ENCODE measurements at places on chromosomes 2 and 18.

- no peak for DNase-seq
These were observed 107.2 kb downstream of the COL6A3 start for GRCh38 chr2:237306787-237307170.

GRCh38 chr2:65021709-65022108 is 32.5 kb downstream of the SLC1A4 start:
- DNase-seq: no peak

GRCh38 chr18:34803877-34804400 is 93.8 kb downstream of the DTNA start:
- DNase-seq: no peak

- DNase-seq: no peak
These were observed 17.7 kb downstream of the IWS1 start for GRCh38 chr2:127508631-127509034.

- DNase-seq: no peak
These were observed 229.5 kb upstream of the EPAS1 start for GRCh38 chr2:46067501-46068305.

DNA sequence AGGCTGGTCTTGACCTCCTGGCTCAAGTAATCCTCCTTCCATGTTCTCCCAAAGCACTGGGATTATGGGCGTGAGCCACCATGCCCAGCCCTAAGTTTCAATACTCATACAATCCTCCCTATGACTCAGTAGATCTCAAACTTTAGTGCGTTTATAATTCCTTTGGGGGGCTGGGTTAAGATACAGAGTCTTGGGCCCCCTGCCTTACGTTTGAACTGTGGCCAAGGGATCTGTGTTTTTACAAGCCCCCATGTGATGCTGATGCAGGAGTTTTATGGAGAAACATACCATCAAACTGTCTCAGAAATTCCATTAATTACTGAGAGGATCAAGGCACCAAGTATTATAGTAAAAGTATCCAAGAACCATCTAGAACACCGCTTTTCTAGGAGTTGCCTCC is 38.2 kb upstream of the FAM136A start:
- DNase-seq: no peak

GRCh38 chr2:205969584-205969983 is 116.4 kb downstream of the INO80D start:
- DNase-seq: no peak

- DNase-seq: no peak
These were observed 650 bp upstream of the AFG3L2 start for GRCh38 chr18:12377556-12378197.

DNA sequence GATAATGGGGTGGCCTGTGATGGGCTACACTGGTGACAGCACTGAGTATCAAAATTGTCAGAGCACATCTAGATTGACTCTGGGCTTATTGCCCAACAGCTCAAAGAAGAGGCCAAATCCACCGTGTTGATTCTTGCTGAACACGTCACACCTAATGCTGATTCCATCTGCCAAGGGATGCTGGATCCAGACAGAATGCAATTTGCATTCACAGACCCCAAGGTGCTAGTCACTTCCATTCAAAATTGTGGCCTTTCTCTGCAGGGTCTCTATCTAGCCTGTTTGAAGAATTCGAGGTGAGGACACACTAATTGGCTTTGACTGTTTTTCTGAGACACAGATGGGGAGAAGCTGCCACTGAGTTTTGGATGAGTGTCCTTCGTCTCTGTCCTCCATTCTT is 13.5 kb upstream of the GPR39 start:
- DNase-seq: no peak

GRCh38 chr2:240431661-240432424 is 3.6 kb upstream of the GPC1 start:
- DNase-seq: no peak

DNA sequence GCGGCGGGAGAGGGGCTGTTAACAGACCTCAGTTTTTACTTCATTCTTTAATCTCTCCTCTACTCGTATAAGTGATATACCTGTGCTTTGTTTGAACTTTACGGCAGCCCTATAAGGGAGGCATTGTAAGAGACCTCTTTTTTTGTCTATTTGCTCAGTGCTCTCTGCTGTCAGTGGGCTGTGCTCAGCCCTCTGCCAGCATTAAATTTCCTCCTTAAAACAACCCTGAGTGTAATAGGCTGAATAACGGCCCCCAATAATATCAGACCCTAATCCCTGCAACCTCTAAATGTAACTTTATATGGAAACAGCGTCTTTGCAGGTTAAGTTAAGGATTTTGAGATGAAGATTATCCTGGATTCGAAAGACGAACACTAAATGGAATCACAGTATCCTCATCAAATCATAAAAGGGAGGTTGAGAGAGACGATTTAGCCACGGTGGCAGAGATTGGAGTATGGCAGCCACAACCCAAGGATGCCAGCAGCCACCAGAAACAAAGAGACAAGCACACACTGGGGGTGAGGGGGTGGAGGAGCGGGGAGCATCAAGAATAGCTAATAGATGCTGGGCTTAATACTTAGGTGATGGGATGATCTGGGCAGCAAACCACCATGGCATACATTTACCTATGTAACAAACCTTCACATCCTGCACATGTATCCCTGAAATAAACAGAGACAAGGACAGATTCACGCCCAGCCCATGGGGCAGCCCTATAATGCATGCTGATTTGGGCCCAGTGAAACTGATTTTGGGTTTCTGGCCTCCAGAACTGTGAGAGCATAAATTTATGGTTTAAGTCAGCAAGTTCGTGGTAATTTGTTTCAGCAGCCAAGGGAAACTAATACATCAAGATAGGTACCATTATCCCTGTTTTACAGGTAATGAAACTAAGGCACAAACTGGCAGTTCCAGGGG is 894 bp upstream of the FARSB start:
- DNase-seq: no peak

GRCh38 chr18:57922885-57923284 is 119.8 kb upstream of the ATP8B1 start:
- no peak for DNase-seq

DNA sequence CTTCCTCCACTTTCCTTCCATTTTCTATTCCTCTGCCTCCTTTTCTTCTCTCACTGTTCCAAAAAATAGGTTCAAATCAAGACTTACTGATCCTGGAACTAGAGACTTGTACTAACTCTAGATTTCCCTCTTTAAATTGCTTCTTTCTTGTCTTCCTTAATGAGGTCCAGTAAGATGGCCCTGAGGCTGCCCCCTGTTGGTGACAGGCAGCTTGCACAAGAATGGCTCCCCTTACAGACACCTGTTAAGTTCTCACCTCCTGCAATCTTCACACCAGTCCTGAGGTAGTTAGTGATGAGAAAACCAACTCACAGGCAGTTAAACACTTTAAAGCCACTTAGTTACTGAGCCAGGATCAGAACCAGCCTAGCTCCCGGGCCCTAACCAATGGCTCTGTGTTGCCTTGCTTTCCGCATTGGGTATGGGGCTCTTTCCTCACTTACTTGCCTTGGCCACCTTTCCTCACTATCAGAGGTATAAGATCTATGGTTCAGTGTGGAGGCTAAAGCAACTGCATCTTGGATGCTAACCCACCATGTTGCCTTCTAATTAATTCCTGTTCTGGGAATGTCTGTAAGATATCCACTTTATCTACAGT is 130.6 kb downstream of the AKAIN1 start:
- DNase-seq: no peak

DNA sequence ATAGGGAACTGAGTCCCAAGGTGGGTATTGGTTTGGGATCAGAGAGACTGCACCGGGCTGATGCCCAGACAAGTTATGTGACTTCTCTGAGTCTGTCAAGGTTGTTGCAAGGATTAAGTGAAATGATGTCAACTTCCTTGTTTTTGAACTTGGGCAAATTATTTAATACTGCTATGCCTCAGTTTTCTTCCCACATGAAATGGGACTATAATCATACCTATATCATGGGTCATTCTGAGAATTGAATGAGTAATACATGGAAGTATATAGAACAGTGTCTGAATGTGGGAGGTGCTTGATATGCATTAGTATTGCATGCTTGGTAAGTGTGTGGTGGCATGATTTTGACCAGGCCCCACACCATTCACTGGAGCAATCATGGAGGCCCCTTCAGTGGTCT is 99.0 kb downstream of the PRKCE start:
- DNase-seq: no peak

DNA sequence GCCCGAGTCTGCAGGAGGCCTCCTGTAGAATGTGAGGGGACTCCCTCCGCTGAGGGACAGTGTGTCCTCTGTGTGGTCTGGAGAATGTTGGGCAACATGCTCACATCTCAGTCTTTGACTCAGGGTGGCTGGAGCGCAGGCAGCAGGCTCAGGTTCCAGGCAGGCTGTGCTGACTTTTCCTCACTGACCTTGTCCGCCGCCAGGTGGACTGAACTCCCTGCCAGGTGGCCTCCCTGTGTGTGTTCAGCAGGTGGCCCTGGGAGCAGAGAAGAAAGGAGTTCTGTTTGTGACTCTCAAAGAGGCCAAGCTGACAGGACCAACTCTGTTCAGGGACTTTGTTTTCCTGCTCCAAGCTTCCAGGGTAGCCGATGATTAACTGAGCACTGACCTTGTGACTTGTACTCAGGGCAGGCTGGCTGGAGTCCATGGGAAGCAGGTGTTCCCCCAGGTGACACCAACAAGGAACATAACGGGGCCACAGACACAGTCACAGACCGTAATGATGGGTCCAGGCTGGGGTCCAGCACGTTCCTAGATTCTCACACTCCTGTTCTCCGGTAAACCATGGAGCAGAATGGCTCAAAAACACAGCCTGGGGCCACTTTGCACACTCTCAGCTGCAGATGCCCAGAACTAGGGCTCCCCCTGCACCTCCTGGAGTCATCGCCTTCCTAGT is 439.8 kb downstream of the RNF144A start:
- no peak for DNase-seq
